NCI-H1930 (cell line): ENCODE measurements at places on chromosomes 5 and 9.
A peak's percentile ranks its signal among the peaks of the same experiment; 100 is the strongest.

- DNase-seq, result no peak
Observed at GRCh38 chr5:127027539-127027938, 2.8 kb downstream of the MARCHF3 start.

DNA sequence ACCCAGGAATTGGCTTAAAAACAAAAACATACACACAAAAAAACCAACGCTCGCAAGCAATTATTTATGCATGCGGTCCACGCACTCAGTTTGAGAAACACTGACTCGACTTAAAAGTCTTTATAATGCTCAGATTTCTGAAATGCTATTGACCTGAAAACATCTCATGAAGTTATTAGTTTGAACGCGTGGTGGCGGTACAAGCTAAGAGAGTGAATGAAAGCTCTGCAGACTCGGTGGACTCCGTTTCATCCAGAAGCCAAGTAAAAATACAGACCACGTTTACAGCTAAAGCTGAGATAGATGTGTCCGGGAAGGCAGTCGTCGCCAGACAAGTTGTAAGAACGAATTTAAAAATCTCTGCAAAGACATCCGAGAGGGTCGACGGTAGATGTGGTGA is at the start of gene PCDHB6:
Gene PCDHB6 (plus strand): TSS at position 246 of the 400 bp plus-strand sequence. CDS start 201 bp downstream, outside the sequence.
- DNase-seq, result no peak

DNA sequence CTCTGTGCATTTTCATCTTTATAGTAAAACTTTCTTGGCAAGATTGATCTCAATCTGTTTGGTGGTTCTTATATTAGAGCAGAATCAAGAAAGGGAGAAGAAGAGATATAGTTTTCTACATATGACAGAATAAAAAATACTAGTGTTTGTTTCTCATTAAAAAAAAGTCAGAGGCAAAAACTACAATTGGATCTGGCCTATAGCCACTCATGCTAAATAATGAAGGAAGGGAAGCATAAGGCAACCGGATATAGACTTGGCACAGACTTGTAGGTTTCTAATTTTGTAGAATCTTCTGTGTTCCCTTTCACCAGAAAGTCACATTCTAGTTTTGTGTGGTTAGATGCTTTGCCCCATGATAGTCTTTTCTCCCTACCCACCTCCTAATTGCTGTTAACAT is 306.2 kb downstream of the PIK3R1 start:
- DNase-seq, result no peak

- no peak for DNase-seq
Observed at GRCh38 chr9:125379208-125379607, 117.6 kb downstream of the GAPVD1 start.

- no peak for DNase-seq
Observed at GRCh38 chr9:112917047-112917986, 26.6 kb upstream of the SLC46A2 start.

DNA sequence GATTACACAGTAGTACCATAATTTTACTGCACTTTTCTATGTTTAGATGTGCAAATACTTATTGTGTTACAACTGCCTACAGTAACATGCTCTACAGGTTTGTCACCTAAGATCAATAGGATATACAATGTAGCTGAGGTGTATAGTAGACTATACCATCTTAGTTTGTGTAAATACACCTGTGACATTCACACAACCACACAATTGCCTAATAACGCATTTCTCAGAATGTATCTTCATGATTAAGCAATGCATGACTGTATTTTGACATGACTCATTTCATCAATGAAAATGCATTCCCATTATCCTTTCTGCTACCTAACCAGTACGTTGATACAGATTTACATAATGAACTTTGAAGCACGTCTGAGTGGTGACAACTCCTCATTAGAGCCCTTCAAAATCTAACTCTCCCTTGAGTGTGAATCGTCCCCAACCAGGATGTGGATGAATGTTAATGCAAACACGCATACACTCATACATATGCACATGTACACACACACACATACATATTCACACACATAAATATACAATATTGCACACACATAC is 28.4 kb downstream of the GZMK start:
- DNase-seq, result no peak

GRCh38 chr5:107476783-107477182 is 194.0 kb downstream of the EFNA5 start:
- no peak for DNase-seq

DNA sequence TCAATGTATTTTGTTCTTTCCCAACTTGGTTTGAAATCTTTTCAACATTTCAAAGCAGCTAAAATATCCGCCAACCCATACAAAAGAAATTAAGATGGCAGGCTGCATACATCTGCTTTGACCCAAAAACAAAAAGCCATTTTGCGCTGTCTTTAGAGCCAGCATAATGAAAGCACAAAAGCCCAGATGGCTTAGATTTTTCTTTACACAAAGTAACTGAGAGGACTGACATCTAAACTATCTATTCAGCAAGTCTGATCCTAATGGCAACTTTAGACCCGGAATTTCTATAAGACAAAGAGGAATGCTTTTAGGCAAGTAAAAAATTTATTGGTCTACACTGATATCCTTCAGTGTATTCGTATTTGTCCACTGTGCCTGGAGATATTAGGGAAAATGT is 86.3 kb downstream of the MYO10 start:
- no peak for DNase-seq

- peak; percentile 16 for DNase-seq
Observed at GRCh38 chr5:65722575-65723403, 784 bp downstream of the NLN start.

DNA sequence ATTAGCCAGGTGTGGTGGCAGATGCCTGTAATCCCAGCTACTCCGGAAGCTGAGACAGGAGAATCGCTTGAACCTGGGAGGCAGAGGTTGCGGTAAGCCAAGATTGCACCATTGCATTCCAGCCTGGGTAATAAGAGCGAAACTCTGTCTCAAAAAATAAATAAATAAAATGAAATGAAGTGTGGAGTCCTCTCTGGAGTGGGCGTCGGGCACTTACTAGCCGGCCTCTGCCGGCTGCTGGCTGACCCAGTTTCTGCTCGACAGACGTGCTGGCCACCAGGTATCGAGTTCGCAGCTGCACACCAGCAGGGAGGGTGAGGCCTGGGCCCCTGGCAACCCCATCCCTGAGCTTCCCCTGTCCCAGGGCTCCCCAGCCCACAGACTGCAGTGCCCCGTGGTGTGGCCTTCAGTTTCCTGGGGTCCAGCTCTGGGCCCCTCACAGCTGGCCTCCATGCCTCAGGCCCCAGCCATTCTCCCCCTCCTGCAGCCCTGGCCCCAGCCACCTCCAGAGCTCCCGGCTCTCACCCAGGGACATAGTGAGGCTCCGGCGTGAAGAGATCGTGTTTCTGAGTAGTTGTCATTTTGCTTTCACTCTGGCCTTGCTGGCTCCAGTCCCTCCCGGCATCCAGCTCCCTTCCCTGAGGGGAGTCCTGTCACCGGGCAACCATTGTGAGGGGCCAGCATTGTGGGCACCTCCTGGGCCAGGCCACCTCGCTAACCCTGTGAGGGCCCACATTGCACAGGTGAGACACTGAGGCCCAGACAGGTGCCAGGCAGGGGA is 3.8 kb upstream of the STPG3 start:
- DNase-seq, result no peak

- DNase-seq, result no peak
Observed at GRCh38 chr9:76758476-76758875, 5.8 kb upstream of the PCA3 start.

GRCh38 chr5:54361691-54362411 is 51.5 kb upstream of the ARL15 start:
- DNase-seq, result no peak

- no peak for DNase-seq
Observed at GRCh38 chr5:9251379-9251980, 294.4 kb downstream of the SEMA5A start.

- no peak for DNase-seq
Observed at GRCh38 chr9:133477992-133478850, 678 bp downstream of the SLC2A6 start.

GRCh38 chr5:56328753-56329560 is 95.8 kb upstream of the ANKRD55 start:
- DNase-seq, result no peak

DNA sequence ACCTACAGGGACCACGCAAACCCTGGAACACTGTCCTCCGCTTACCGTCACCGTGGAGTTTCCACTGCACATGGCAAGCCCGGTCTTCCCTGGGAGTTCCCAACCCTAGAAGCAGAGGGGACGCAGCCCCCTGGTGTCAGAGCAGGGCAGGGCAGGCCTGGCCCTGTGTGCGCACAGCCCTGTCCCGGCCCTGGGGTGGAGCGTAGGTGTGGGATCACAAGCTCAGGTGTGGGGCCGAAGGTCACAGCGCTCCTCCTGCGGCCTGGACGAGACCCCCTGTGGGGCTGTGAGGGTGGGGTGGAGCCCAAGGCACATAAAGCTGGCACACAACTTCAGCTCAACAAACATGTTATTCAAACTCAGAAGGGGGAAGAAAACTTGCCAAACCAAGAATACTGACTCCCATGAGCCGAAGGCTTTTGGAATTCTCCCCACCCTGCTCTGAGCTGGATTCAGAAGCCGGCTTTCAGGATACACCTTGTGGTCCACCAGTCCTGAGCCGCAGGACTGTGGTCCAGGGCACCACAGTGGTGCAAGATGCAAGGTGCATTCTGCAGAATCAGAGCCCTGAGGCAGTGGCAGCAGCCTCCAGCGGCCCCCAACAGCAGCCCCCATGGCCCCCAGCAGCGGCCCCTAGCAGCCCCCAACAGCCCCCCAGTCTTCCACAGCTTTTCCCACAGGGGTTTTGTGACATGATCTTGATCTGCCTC is 11.8 kb upstream of the EXOC3 start:
- peak; percentile 70 for DNase-seq

DNA sequence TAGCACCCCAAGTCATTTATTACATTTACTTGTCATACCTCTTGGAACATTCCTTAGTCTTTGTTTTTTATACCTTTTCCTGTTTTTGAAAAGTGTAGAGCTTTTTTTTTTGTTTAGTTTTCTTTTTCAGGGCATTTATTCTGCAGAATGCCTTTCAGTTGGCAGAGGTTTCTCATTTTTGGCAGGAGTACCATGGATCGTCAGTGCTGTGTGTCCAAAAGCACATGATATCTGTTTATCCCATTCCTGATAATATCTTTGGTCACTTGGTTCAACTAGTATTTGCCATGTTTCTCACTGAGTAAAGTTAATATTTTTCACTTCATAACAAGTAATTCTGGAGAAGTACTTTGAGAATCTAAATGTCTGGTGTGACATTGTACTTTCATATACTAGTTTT is 10.7 kb downstream of the OGN start:
- no peak for DNase-seq

DNA sequence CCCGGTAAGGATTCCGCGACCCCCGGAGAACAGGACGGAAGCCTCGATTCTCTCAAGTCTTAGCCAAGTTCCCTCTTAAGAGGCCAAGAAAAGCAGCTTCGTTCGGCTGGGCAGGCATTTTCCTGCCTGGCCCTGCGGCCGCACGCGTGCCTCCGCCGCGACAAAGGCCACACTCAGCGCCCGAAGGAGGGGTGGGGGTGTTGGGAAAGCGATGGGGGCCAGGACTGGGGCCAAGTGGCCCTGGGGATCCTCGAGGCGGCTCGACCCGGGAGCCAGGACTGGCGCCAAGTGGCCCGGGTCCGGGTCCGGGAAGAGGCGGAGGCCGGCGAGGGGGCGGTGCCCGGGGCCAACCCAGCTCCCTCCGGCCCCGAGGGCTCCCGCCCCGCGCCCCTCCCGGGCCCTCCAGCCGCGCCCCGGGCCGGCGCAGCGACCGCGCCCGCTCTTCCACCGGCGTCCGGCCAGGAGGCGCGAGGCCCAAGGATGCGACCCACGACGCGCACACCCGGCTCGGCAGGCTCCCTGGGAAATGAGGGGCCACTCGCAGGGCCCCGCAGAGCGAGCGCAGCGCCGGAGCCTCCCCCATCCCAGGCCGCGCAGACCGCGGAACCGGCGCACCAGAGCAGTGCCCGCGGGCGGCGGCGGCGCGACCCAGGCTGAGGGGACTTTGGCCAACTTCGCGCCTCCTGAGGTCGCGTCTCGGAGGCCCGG is 756 bp downstream of the VAV2 start:
- no peak for DNase-seq

DNA sequence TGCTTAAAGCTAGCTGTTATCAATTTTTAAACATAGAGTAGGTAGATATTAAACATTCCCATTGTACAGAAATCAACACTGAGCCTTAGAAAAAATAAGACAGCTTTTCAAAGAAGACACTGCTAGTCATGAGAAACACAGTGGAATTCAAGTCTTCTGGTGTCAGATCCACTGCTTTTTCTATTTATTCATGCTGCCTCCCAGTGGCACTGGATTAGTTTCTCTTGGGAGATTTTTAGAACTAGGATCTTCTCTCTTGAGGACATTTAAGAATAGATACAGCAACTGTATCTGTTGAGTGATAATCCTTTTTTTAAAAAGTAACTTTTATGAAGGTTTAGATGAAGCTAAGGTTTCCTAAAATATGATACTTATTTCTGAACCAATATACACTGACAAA is 1635.4 kb upstream of the C9orf72 start:
- DNase-seq, result no peak

DNA sequence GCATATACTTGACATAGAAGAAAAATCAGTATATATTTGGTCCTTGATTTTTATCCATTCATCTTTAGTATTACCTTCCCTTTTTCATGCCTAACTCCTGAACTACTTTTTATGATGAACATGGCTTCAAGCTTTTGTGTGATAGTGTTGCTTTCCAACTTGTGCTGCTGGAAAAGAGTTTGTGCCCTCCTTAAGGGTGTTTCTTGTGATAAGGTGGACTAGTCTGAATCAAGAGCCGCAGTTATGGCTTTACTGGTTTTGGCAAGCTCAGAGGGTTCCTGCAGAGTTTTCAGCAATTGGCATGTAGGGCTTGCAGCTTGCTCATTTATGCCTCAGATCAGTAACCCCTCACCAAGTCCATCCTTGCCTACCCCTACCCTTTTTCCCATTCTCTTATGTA is 20.5 kb downstream of the POLR3G start:
- DNase-seq, result no peak

GRCh38 chr5:157348049-157348400 is 82.1 kb downstream of the CYFIP2 start:
- no peak for DNase-seq

GRCh38 chr9:131728546-131728910 is 11.3 kb downstream of the RAPGEF1 start:
- no peak for DNase-seq

- DNase-seq, result no peak
Observed at GRCh38 chr5:53250201-53250550, 140.6 kb upstream of the MOCS2 start.

DNA sequence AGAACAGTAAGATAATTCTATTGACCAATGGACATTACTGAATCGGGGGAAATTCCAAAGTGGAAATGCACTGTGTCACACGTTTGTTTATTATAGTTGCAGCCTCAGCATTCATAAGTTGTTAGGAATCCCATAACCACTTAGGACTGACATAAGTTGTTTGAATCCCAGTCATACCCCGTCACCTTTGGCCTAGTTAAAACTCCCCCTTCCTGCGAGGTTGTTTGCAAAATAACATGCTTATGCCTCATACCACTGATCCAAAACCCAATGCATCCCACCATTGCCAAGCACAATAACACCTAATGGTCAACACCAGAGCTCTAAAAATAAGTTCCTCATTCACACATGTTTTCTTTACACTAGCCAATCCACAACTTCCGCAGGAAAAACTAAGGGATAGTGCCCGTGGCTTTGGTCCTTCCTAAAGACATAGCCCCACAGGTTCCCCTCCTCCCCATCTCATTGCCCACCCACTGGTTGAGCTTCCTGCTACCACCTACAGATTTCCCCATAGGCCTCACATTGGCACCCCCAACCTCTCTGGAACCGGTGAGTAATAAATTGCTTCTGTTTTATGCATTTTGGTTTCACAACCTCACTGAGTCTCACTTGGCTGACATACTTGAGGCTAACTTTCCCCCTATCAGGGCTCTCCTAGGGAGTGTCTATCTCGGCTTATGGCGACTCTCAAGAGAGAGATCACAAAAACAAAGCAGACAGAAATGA is 42.3 kb upstream of the MUSK start:
- DNase-seq, result no peak

GRCh38 chr5:78546276-78546996 is 102.1 kb downstream of the LHFPL2 start:
- DNase-seq, result no peak
